ENCODE measurements at places on chromosomes 3 and 15. TPM values are rescaled to one million over a fixed set of nuclear protein-coding genes. Genes with fewer than 3 reads are reported as not detected.

BCL2A1 gene
- not detected for total RNA-seq

ACAN gene
- total RNA-seq = under 0.01 TPM

SV2B gene
- total RNA-seq = not detected

LXN gene
- not detected for total RNA-seq

DYNLT2B gene
- total RNA-seq = 28.0 TPM

GPR87 gene
- total RNA-seq = not detected

- DNase-seq = no peak
These were observed 32.6 kb downstream of the HACD2 start for GRCh38 chr3:123552095-123552714.

GRCh38 chr15:101010781-101011180, 91.6 kb downstream of the LRRK1 start:
- no peak for DNase-seq

DNA sequence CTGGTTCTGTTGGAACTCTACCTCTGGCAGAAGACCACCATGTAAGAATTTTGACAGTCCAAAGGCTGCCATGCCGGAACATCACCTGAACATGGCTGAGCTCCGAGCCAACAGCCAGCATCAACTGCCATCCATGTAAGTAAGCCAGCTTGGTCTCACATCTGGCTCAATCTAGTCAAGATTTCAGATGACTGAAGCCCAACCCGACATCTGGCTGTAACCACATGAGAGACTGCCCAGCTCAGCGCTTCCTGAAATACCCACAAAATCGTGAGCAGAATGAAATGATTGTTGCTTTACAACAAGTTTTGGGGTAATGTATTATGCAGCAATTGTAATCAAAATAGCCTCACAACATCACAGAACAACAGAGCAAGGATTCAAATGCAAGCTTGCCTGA, 32.9 kb downstream of the GHSR start:
- DNase-seq = no peak

DNA sequence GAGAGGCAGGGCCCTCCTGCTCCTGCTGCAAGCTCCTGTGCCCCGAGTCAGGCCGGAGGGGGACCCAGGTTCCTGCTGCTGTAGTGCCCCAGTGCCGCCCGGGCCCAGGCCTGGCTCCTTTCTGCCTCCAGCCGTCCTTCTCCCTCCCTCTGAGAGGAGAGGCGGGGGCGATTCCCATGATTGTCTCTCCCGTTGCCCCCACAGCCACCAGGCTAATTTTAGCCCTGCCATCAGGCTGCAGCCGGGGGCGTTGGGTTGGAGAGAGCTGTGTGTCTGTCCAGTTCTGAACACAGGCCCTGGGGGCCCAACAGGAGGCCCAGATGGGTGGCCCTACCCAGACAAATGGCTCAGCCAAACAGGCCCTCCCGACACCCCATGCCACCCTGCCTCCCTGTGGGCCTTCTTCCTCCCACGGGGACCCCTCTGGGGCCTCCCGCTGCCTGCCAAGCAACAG, 214.8 kb downstream of the TBC1D2B start:
- DNase-seq = no peak

GRCh38 chr3:72077473-72078259, 292.7 kb upstream of the PROK2 start:
- DNase-seq = no peak

DNA sequence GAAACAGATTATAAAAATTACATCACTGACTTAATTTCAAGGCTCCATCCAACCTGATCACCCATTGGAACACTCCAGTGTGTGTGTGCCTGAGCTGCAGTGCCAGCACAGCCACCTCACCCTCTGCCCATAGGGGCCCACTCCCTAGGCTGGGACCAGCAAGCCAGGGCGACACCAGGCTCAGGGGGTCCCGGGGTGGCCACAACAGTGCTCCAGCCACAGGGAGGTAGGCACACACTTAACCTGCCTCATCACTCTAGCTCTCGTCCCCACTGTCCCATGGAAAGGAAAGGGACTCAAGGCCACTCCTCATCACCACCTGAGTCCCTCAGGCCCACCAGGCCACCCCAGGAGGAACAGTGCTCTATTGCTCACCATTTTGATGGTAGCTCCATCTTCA, 24.9 kb downstream of the ZXDC start:
- no peak for DNase-seq

DNA sequence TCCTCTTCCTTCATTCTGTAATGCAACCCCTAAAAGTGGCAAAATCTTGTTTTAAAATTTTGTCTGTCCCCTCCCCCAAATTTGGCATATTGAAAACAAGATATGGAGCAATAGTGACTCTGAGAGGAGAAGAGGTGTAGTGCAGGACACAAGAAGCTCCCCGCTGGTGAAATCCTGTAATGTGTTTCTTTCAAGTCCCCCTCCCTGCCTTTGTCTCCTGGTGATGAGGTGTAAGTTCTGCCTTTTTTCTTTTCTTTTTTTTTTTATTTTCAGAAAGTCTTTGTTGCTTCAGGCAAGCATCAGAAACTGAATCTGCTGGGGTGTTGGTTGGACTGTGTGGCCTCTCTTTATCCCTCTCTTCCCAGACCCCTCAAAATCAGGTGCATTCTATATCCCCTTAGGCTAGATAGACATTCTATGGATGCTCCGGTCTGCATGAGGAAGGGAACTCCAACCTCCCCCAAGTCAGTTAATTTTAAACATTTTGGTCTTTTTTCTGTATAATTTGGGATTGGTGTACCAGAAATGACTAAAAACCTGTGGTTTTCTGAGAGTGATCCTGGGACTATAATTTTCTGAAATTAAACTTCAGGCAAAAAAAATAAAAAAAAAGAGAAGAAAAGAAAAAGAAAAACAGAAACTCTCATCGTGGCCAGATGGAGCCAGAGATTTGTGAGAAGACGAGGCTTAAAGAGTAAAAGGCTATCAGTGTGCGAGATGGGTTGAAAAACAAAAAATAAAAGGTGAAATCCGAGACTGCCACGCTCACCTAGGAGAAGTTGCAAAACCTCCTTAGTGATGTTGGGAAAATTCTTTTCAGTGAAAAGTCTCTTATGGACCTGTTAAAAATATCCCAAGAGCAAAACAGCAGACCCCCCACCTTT, 21.4 kb downstream of the ACKR2 start:
- peak; percentile 38 for DNase-seq

- DNase-seq = no peak
These were observed 5.0 kb upstream of the PRRT3 start for GRCh38 chr3:9957214-9957613.
